PC-3 (cell line): ENCODE measurements at places on chromosomes 3 and 15. TPM values are rescaled to one million over a fixed set of nuclear protein-coding genes. Genes with fewer than 3 reads are reported as not detected.
A peak's percentile ranks its signal among the peaks of the same experiment; 100 is the strongest.

DNA sequence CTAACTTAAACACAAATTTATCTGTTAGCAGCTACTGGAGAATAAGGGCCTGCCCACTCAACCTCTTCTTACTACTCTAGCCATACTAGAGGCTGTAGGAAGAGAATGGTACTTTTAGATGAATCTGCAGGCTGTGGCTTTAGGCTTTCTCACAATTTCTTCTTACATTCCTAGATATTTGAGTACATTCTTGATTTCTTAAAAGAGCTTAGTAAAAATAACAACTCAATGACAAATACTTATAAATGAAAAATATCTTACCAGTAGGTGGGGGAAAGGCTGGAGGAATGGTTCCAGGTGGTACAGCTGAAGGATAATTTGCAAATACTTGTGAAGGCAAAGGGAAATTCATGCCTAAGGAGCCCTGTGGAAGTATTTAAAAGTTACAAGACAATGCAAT lies 92.9 kb upstream of the GK5 start:
- no peaks in the 10 kb centered on the region for H3K36me3 ChIP-seq
- no peak overlapping the region for H3K4me3 ChIP-seq
- H3K27ac ChIP-seq: no peak overlapping the region
- no peak for DNase-seq
- no peaks in the 10 kb centered on the region for H3K27me3 ChIP-seq

Gene STRIT1
- total RNA-seq: not detected in 2 replicates

DNA sequence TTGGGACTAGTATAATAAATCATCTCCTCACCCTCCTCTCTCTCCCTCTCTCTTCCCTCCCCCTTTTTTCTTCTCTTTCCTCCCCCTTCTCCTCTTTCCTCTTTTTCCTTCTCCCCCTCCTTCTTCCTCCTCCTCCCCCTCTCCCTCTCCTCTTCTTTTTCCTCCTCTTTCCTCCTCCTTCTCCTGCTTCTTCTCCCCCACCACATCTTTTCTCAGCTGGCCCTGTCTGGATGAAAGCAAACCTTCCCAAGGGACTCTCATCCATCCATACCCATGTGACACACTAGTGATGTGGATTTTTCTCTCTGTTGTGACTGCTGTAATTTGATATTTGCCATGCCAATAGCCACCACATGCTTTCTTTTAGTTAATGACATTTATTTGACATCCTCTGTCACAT lies 127.2 kb downstream of the EBLN2 start:
- no peaks in the 10 kb centered on the region for H3K36me3 ChIP-seq
- H3K4me3 ChIP-seq: no peak overlapping the region
- peaks cover 8% of the 10 kb centered on the region; the same call in 1 of the 2 replicates for H3K27me3 ChIP-seq

DNA sequence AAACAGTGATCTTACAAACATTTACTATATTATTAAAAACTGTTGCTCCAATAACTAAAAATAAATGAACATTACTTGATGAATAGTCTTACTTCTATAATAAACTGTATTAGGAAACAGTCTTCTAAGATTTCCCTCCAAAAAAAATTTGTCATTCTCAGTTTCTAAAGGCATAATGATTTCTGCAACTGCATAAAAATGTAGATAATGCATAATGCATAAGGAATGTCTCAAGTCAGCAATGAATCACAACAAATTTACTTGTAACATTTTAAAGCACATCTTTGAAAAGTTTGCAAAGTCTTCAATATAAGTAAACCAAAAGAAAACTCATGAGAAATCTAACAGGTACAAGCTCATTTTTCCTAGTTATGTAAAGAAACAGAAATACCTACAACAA lies 113.5 kb downstream of the VPS13C start:
- peak; percentile 39 for DNase-seq
- no peak overlapping the region for H3K4me3 ChIP-seq
- no peaks in the 10 kb centered on the region for H3K27me3 ChIP-seq
- peaks cover 4% of the 10 kb centered on the region; the same call in 1 of the 2 replicates for H3K4me1 ChIP-seq
- no peak overlapping the region for H3K27ac ChIP-seq

DNA sequence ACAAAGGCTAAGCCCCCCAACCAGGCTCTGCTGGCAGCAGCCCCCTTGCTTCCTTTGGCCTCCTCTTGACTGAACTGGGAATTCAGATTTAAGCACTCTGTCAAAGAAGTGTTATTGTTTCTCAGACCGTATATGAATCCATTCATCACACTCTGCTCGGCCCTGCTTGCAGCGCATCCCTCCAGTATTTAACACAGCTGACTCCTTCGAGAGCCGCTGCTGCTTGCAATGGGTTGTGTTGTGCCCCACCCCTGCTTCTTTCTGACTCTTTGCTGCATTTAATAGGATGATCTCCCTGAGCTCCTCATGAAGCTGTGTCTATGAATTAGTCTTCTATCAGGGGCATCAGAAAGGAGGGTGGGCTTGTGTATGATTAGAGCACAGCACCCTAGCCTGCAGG lies 31.2 kb downstream of the C3orf20 start:
- DNase-seq: no peak
- no peaks in the 10 kb centered on the region for H3K36me3 ChIP-seq
- no peak overlapping the region for H3K27ac ChIP-seq
- no peaks in the 10 kb centered on the region for H3K4me1 ChIP-seq
- H3K4me3 ChIP-seq: no peak overlapping the region
- H3K27me3 ChIP-seq: no peaks in the 10 kb centered on the region

Gene BBX
- 45.8 and 66.8 TPM in 2 replicates for total RNA-seq

DNA sequence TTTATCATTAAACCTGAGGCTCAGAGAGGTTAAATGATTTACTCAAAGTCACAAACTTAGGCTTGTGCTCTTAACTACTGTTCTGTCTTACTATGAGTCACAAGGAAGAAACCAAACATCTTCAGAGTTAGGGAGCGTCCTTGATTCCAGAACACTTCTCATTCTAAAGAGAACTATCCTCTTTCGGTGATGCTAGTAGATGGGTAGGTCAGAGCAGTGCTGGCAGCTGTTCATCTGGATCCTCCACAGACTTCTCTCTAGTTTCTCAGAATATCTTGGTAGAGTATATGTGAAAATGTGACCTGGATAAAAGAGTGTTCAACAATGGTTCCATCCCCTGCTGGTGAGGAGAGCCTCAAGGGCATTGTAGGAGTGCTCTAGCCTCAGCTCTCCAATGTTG lies 3.3 kb downstream of the ARL6IP5 start:
- no peaks in the 10 kb centered on the region for H3K27me3 ChIP-seq
- H3K27ac ChIP-seq: no peak overlapping the region
- H3K4me1 ChIP-seq: peaks cover 43% of the 10 kb centered on the region
- H3K4me3 ChIP-seq: no peak overlapping the region
- peak; percentile 13 for DNase-seq
- H3K36me3 ChIP-seq: no peaks in the 10 kb centered on the region

Gene PTX3
- 24.4 and 27.3 TPM in 2 replicates for total RNA-seq
